ENCODE measurements at places on chromosomes 1 and 21.

- DNase-seq: no peak
These were observed 273.0 kb upstream of the DAB1 start for GRCh38 chr1:57696904-57697303.

DNA sequence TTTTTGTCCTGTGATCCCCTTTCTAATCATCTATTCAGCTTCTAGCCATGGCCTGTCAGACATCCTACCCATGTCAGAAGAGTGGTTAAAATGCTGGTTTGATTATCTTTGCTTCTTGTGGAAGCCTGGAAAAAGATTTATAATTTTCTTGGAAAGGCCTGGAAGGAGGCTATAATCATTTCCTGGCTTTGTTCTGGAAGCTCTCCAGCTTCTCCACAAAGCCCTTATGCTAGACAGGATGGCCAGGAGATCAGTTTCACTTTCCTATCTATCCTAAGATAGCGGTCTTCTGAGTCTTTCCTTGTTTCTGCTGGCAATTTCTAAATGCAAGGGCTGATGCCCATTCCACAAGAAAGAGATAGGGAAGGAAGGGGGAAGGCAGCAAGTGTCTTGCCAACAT lies 90.9 kb upstream of the SLC44A3 start:
- no peak for DNase-seq

GRCh38 chr1:38528623-38529022 lies 330.9 kb downstream of the RRAGC start:
- no peak for DNase-seq

DNA sequence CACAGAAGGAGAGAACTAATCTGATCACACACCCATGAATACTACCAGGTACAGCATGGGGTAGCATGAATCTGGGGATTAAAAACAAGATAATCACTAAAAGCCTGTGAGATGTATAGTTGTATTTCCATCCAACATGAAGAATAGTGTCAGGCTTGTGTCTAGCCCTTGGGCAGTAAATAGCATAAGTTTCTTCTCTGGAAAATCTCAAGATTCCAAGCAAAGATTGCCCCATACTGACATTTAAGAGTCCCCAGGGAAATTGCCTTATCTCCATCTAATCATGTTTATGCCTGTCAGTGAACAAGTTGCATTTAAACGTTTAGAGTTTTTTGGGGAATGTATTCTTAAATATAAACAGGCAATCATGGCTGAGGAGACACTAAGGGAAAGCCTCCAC lies 109.2 kb upstream of the SERTAD4 start:
- no peak for DNase-seq

DNA sequence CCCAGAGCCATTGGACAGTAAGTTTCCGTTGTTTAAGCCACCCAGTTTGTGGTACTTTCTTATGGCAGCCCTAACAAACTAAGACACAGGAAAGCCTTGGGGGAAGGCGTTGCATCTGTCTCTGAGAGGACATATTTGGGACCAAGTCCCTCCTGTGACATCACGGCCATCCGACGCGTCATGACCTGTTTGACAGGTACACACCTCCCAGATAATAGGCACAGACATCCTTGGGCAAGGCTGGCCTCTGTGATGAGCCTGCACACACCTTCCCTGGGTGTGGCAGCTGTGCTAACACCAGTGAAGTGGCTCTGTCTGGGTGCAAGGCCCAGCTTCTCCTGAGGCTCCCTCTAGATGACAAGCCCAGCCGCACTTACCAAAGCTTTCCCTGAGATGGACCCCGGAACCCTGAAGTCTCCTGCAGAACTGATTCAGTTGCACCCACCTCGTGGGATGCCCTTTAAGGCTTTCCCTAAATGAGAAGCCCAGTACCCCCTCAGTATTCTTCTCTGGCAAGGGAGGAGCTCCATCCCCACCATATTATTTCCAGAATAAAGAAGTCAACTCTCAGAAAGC lies 136.5 kb downstream of the ZSCAN20 start:
- DNase-seq: no peak

- DNase-seq: peak; percentile 90
These were observed 49.5 kb downstream of the FASLG start for GRCh38 chr1:172708452-172708851.

DNA sequence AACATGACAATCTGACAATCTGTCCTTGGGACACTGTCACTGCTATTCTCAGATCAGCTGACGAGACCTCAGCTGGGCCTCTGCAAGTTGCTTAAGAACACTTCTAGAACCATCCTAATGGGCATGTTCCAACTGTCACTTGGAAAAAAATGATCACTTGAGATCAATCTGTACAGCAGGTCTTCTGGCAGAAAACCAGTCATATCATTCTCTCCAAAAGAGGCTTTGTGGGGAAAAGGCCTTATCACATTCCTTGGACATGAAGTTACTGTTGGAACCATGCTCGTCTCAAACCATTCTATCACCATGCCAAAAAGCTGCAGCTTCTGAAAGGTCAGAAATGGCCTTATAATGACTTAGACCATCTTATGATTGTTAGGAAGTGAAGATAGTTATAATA lies 744.2 kb downstream of the USP25 start:
- DNase-seq: no peak

- DNase-seq: no peak
These were observed 52.8 kb upstream of the LYPLAL1 start for GRCh38 chr1:219120624-219121544.

GRCh38 chr1:62953633-62954032 lies 169.7 kb downstream of the ATG4C start:
- DNase-seq: no peak

- DNase-seq: no peak
These were observed 13.5 kb downstream of the COL18A1 start for GRCh38 chr21:45418301-45419071.

DNA sequence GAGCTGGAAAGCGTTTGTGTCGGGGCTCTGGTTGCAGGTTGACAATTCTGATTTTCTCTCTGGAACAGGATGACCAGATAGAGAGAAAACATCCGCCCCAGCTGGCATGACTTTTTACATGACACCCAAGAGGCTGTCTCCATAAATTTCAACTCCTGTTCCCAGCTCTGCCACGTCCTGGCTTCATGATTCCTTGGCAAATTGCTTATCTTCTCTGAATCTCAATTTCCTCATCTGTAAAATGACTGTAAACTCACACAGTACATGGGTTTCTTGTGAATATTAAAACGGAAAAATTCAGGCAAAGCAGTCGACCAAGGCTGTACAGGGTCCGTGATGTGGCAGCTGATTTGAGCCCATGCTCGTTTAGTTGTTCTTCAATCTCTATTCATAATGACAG lies 572.7 kb downstream of the AJAP1 start:
- DNase-seq: no peak

DNA sequence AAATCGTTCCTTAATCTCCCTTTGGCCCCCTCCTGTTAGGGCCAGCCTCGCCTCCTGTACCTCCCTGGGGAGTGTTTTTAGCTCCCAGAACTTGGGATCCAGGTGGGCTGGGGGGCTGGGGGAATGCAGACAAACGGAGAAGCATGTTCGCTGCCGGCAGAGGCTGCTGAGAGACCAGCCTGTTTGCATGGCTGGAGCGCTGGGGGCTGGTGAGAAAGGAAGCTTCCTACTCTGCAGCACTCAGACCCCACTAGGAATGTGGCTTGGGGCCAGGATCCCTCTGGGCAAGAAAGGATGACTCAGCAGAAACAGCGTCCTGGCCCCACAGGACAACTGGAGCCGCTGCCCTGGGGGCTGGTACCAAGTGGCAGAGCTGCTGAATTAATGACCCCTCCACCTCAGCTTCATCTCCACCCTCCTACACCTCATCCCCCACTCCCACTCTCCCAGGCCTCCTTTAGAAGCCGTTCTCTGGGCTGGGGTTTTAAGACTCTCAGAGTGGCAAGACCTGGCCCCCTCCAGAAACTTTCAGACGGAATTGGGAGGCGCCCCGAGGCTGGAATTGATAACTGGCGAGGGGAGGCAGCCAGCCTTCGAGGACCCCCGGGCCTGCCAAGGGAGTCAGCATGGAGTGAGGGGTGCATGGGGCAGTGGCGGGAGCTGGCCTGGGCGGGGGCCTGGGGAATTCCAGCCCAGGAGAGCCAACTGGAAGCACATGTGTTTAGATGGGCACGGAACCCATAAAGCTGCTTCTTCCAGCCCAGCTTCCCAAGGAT lies 28.5 kb upstream of the EPS8L3 start:
- DNase-seq: no peak

DNA sequence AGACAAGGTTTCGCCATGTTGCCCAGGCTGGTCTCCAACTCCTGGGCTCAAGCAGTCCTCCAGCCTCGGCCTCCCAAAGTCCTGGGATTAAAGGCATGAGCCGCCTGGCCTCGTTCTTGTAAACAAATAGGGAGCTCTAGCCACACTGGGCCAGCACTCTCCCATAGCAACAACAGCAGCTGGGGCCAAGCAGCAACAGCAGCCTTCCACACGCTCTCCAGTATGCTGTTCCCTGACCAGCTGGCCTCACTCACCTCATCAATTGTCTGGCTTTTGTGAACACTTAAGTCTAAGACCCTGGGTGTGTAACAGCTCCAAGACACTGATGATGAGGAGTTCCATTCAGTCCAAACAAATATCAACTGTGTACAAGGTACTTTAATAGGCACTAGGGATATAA lies 16.9 kb upstream of the GLIS1 start:
- DNase-seq: no peak

GRCh38 chr1:143610196-143610595 lies 361.6 kb downstream of the FAM72C start:
- DNase-seq: no peak

DNA sequence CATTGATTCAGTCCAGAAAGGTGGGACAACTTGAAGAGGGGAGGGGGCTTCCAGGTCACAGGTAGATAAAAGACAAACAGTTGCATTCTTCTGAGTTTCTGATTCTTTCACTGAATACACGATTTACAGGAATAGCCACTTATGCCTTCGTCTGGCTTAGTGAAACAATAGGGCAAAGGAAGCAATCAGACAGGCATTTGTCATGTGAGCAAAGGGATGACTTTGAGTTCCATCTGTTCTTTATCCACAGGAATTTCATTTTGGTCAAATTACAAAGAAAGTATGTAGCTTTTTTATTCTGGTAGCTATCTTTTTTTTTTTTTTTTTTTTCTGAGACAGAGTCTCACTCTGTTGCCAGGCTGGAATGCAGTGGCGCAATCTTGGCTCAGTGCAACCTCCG lies 202.5 kb downstream of the TTLL7 start:
- DNase-seq: no peak

- no peak for DNase-seq
These were observed 1.6 kb upstream of the MARK1 start for GRCh38 chr1:220526294-220526693.

GRCh38 chr1:157505481-157506272 lies 46.6 kb downstream of the FCRL5 start:
- DNase-seq: peak; percentile 33

DNA sequence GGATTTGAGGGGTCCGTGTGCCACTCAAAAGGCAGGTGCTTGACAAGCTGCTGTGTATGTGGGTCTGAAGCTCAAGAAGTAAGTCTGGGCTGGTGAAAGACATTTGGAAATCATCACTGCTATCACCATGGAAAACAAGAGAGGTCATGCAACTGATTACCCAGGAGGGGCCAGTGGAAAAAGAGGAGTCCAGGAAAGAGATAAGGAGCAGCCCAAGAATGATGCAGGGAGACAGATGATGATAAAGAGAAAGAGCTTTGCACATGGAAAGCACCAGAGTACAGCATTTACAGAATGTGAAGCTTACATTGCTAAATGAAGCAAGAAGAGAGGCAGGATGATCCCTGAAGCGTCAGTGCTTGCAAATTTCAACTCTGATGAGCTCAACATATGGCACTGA lies 203.2 kb downstream of the SETD4 start:
- no peak for DNase-seq

DNA sequence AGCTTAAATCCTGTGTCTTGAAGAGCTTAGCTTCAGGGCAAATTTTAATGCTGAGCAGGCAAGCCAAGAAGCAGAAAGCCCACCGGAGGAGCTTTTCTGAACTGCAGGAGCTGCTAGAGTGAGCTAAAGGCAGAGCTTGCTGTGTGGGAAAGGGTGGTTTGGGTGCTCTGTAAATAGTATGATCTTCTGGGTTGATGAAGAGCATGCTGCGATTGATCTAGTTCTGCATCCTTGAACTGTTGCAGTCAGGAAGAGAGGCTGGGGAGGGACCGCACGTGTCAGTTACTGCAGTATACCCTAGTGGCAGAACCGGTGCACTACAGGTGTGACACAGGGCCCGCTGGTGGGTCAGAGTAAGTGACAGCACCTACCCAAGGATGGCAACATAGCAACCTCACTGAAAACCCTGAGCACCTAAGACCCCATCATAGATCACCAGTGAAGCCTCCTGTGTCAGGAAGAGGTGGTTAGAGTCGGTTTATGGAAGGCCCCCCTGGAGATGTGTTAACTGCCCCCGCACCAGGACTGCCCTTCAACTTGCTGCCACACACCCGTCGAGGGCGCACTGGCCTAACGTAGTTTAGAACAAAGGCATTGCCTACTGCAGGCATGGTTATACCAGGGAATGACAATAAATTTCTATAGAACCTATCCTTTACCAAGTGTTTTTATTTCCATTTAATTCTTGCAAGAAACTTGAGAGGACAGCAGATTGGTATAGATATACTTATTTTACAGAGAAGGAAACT lies 146.0 kb upstream of the KIAA0040 start:
- peak; percentile 45 for DNase-seq

DNA sequence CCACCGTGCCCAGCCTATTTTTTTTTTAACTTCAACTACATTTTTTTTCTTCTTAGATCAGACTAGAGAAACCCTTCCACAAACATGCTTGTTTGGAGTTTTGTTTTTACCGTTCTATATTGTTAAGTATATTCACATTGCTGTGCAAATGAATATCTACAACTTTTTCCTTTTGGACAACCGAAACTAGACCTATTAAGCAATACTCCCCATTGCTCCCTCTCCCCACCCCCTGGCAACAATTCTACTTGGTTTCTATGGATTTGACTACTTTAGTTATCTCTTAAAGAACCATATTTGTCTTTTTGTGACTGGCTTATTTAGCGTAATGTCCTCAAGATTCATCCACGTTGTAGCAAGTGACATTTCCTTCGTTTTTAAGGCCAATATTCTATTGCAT lies 19.1 kb downstream of the ETNK2 start:
- no peak for DNase-seq

DNA sequence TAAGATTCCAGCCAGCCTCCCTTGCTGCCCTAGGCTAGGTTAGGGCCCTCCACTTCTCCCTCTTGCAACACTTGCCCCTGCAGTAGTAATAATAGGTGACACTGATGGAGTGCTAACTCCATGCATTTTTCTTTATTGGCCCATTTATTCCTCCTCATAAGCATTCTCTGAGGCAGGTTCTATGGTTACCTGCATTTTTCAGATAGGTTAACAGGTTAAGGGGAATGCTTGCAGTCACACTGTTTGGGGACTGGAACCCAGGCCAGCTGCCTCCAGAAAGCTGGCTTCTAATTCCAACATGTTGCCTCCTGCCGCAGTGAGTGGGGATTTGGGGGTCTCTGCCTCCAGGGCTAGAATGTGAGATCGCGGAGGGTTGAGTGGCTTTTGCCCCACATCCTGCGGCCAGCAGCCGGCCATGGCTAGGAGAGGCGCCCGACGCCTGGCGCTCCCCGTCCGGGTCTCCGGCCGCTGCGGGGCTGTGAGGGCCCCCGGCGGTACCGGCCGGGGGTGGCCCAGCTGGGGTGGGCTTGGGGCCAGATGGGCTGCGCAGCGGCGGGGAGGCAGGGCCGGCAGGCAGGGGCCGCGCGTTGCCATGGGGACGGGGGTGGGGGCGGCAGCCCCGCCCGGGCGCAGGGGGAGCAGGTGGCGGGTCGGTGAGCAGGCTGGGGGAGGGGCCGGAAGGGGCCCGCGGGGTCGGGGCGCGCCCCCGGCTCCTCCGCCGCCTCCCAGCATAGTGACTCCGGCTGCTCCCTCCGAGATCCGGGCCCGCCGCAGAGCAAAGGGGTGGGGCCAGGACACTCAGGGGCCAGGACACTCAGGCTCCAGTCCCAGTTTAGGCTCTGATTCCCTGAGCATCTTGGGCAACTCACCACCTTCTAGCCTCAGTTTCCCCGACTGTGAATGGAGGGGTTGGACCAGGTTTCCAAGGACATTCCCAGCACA lies 68.4 kb upstream of the SSBP3 start:
- DNase-seq: peak; percentile 27

All from CD4-positive, alpha-beta T cell treated with Interleukin-4 for 4 hours (primary cell).